ENCODE measurements at places on chromosomes 12 and 14. TPM values are rescaled to one million over a fixed set of nuclear protein-coding genes. Genes with fewer than 3 reads are reported as not detected.

DNA sequence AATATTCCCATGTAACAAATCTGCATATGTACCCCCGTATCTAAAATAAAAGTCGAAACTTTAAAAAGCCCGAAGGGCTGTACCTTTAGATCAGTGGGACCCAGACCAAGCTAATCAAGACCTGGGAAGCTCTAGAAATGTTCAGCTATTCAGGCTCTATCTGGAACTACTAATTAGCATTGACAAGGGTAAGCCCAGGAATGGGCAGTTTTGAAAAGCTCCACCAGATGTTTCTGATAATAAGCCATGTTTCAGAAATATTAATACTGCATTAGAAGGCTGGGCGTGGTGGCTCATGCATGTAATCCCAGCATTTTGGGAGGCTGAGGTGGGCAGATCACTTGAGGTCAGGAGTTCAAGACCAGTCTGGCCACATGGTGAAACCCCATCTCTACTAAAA is 20.4 kb upstream of the TMEM260 start:
- H3K27me3 ChIP-seq, result peaks cover 8% of the 10 kb centered on the region
- H3K4me3 ChIP-seq, result no peak overlapping the region
- H3K4me1 ChIP-seq, result no peaks in the 10 kb centered on the region
- no peak for DNase-seq

Gene FAM181A
- not detected for total RNA-seq

DNA sequence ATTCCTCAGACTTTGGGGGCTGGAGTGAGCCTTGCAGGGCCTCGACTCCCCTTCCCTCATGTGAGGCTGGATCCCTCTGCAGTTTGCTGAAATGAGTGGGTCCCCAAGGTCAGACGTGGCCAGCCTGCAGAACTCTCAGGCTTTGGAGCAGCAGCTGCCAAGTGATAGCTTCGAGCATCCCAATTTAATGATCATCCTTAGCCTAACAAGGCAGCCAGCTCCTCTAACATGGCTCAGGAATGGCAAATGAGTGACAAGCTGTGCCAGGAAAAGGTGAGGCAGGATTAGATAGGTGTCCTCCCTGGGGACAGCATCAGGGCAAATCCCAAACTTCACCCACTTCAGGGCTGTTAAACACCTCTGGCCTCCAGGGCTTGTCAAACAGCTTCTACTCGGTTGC is 130.7 kb upstream of the PWP1 start:
- no peak overlapping the region for H3K4me3 ChIP-seq
- no peaks in the 10 kb centered on the region for H3K27me3 ChIP-seq
- no peak for DNase-seq
- no peaks in the 10 kb centered on the region for H3K36me3 ChIP-seq

GRCh38 chr12:126084480-126084879 is 1019.2 kb downstream of the AACS start:
- H3K36me3 ChIP-seq, result no peaks in the 10 kb centered on the region
- H3K4me3 ChIP-seq, result no peak overlapping the region
- DNase-seq, result no peak
- H3K27ac ChIP-seq, result no peak overlapping the region

Gene ST8SIA1
- 4.1 TPM for total RNA-seq

GRCh38 chr14:27672047-27672446 is 1074.2 kb upstream of the NOVA1 start:
- H3K36me3 ChIP-seq, result no peaks in the 10 kb centered on the region
- no peaks in the 10 kb centered on the region for H3K4me1 ChIP-seq
- no peak for DNase-seq
- H3K4me3 ChIP-seq, result no peak overlapping the region

GRCh38 chr12:14244876-14245669 is 120.4 kb upstream of the ATF7IP start:
- H3K36me3 ChIP-seq, result no peaks in the 10 kb centered on the region
- DNase-seq, result no peak
- peaks cover 4% of the 10 kb centered on the region for H3K4me1 ChIP-seq
- H3K4me3 ChIP-seq, result no peak overlapping the region

- no peaks in the 10 kb centered on the region for H3K27me3 ChIP-seq
- H3K4me3 ChIP-seq, result no peak overlapping the region
- no peaks in the 10 kb centered on the region for H3K36me3 ChIP-seq
These were observed 121.3 kb downstream of the FUT8 start for GRCh38 chr14:65533736-65534404.

GRCh38 chr14:71533390-71533789 is 398.8 kb upstream of the RGS6 start:
- no peak overlapping the region for H3K27ac ChIP-seq
- no peaks in the 10 kb centered on the region for H3K27me3 ChIP-seq
- peaks cover 8% of the 10 kb centered on the region for H3K4me1 ChIP-seq
- no peak for DNase-seq
- no peaks in the 10 kb centered on the region for H3K36me3 ChIP-seq

Gene CLEC1A
- 14.1 TPM for total RNA-seq
